EH (cell line): ENCODE measurements at places on chromosomes 12 and 14.

- DNase-seq, result peak; percentile 7
These were observed 136.8 kb downstream of the TTC8 start for GRCh38 chr14:88961214-88961613.

GRCh38 chr12:7479771-7480170 lies 23.8 kb downstream of the CD163 start:
- no peak for DNase-seq

- no peak for DNase-seq
These were observed 5.4 kb downstream of the AP1G2 start for GRCh38 chr14:23561873-23562821.

- DNase-seq, result no peak
These were observed 57.6 kb downstream of the CRADD start for GRCh38 chr12:93734784-93735183.

DNA sequence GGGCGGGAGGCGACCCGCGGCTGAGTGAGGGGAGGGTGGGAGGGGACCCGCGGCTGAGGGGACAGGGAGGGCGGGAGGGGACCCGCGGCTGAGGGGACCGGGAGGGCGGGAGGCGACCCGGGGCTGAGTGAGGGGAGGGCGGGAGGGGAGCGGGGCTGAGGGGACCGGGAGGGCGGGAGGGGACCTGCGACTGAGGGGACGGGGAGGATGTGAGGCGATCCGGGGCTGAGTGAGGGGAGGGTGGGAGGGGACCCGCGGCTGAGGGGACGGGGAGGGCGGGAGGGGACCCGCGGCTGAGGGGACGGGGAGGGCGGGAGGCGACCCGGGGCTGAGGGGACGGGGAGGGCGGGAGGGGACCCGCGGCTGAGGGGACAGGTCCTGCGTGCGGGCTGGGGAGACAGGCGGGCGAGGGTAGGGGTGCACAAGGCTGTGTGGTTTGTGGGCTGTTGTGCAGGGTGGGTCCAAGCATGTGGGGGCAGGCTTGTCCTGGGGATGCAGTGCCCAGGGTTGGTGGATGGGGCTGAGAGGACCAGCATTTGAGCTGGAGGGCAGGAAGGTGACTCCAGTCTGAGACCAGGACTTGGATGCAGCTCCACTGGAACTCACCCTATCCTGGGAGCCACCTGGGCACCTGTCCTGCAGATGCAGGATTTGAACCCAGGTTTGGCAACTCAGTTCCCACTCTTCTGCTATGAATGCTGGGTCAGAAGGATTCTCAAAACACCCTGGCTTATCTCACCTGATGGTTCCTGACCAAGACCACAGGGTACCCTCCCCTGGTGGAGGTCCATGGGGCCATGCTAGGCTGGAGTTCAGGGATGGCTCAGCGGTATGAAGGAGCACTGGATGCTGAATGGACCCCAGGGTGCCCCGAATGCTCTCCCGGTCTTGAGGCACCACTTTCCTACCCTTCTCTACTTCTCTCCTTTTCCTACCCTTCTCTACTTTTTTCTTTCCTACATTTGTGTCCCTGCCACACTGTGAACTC lies 9.4 kb downstream of the PLD4 start:
- no peak for DNase-seq

DNA sequence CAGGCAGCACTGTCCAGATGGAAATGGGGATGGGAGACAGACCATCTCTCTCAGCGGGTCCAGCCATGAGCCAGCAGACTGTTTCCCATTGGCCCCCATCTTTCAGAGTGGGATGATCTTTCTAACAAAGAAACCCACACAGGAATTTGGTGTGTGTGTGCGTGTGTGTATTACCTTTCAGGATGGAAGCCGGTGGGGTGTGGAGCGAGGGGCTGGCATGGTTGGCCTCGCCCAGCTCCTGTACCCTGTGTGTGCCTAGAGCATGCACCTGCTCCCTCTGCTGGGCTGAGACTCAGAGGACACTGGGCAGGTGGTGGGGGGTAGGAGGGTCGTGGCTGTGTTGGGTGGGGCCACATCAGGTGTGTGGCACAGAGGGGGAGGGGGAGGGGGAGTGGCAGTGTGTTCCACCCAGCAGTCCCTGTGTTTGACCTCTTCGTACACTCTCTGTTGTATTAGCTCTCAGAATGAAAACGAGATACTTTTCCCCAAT lies 33.0 kb upstream of the TSPAN9 start:
- DNase-seq, result no peak

DNA sequence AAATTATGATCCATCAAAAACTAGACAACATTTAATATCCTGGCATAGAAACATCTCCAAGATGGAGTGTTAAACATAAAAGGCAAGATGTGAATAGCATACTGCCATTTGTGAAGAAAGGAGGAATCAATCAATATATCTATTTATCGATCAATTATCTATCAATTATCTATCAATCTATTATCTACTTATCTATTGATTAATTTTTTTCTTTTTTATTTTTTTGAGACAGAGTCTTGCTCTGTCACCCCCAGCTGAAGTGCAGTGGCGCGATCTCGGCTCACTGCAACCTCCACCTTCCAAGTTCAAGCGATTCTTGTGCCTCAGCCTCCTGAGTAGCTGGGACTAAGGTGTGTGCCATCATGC lies 117.0 kb upstream of the RFLNA start:
- no peak for DNase-seq

- DNase-seq, result no peak
These were observed 14.6 kb upstream of the EIF5 start for GRCh38 chr14:103319422-103319821.

DNA sequence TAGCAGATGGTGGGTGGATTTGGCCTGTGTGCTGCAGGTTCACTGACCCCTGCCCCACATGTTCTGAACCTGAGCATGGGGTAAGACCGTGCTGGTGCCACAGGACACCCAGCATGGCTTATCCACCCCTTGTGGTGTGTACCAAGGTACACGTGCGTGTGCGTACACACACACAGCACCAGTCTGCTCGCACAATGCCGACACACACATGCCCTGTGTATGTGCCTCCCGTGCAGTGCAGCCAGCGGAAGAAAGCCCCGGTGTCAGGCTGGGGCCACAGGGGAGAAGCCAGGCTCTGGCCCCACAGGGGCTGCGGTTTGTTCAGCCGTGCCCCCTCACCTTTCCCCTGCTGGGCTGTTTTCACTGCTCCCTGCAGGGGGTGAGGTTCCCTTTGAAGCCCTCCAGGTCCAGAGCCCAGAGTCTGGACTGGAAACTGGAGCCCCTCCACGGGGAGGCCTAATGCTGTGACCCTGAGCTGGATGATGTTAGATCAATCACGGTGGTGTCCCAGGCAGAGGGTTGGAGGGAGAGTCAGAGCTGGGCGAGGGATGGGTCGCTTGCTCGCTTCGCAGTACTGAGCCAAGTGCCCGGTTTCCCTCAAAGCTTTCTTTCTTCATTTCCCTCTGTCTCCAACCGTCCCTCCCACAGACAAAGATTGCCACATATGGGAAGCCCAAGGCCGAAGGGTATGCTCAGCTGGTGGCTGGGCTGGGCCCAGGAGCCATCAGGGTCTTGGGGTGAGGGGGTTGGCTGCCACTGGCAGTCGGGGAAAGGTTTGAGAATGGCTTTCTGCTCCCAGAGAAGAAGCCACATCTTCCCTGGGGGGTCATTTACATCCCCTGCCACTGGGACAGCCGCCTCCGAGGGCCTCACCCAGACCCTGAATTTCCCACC lies 6.2 kb downstream of the DTX1 start:
- no peak for DNase-seq

DNA sequence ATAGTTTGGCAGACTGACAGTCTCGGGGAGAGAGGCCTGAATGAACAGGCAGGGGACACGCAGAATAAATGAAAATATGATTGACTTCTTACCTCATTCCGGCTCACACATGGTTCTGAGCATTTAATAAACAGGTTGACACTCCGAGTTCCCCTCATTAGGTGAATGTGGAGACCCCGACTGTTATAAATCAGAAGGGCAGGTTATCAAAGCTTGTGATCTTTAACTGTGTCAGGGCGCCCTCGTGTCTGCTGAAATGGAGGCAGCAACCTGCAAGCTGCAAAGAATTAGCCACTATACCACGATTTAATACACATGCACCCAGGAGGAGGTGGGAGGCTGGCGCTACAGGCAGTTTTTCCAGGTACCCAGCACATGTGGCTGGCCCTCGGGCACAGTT lies 627.5 kb downstream of the MED13L start:
- DNase-seq, result no peak

DNA sequence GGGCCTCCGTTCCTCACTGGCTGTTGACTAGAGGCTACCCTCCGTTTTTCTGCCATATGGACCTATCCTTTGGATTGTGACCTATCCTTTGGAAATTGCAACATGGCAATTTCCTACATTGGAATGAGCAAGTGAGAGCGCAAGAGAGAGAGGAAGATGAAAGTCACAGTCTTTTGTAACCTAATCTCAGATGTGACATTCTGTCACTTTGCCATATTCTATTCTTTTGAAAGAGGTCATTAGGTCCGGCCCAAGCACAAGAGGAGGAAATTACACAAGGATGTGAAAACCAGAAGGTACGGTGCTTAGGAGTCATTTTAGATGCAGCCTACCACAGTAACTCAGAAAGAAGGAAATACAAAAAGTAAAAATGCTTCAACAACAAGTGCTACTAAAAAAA lies 47.3 kb upstream of the SRP54 start:
- no peak for DNase-seq

GRCh38 chr12:34348836-34349672 lies 326.8 kb downstream of the ALG10 start:
- DNase-seq, result no peak

DNA sequence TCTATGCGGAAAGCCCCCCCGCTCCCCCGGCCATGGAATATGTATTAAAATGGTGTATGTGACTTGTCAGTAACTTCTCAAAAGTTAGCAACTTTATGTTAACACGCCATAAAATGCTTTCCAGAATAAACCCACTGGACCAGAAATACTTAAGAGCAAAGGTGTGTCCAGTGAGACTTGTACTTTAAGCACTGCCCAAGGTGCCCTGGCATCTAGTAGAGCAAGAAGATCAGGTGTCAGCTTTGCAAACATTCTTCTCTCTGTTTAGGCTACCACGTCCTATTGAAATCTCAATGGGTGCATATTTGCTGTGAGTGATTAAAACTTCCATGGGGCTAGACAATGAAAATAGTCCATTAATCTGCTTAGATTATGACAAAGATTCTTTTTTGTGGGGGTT lies 201.2 kb downstream of the ESR2 start:
- DNase-seq, result no peak

DNA sequence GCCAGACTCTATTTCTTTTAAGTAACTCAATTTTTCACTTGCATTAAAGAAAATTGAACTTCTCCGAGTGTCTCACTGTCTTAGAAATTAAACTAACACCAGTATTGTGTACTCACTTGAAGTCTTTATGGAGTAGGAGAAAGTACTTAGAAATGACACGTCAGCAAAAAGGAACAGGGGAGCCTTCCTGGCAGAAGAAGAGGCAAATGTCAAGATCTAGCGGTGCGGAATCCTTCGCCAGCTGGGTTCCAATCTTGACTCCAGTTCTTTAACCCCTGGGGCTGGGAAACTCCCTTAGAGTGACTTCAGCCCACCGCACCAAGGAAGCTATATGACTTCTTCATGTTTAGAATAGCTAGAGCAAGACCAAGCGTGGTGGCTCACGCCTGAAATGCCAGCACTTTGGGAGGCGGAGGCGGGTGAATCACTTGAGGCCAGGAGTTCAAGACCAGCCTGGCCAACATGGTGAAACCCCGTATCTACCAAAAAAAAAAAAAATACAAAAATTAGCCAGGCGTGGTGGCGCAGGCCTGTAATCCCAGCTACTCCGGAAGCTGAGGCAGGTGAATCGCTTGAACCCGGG lies 34.4 kb downstream of the WBP11 start:
- peak; percentile 26 for DNase-seq

DNA sequence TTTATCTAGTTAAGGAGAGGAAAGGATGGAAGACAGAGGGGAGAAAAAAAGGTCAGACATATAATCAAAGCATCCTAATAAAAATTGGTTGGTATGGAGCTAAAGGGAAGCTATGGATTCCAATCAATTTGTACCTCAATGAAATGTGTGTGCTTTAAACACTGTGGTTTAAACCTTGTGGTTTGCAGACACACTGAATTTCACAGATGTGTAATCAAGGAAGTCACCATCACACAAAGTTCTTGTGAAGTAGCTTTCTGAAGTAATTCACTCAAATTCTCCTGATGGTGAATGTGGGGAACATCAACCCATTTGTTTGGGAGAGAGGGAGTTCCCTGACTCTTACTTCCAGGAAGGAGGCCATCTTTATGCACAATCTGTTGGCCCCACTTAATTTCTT lies 243.3 kb upstream of the KRR1 start:
- no peak for DNase-seq

- DNase-seq, result no peak
These were observed 10.9 kb downstream of the CLIP1 start for GRCh38 chr12:122411537-122411936.

DNA sequence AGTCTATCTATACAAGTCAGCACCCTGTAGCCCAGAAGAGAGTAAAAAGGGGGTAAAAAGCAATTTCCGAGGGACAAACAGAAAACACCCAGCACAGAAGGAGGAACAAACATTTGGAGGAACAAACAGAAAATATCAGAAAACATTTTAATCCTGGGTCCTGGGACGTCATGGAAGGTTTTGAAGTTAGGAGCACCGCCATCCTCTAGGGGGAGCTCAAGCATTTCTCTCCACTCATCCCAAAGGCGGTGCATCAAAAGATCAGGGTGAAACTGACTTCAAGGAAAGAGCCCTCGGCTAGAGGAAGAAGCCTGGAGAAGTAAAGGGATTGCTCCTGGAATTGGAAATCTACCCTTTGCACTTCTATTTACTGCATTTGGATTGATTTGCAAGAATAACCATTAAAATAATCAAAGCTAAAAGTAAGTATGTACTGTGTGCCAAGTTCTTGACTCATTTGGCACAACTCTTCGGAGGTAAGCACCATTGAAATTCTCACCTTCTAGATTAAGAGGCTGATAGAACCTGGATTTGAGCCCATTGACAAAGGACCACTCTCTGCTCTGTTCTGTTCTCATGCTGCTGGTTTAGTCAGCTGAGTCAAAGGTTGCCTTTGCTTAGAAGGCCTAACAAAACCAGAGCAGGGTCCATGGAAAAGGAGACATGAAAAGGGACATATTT lies 17.2 kb upstream of the POC1B start:
- DNase-seq, result peak; percentile 80

- DNase-seq, result no peak
These were observed 1.5 kb upstream of the RPAP3 start for GRCh38 chr12:47707355-47707754.

DNA sequence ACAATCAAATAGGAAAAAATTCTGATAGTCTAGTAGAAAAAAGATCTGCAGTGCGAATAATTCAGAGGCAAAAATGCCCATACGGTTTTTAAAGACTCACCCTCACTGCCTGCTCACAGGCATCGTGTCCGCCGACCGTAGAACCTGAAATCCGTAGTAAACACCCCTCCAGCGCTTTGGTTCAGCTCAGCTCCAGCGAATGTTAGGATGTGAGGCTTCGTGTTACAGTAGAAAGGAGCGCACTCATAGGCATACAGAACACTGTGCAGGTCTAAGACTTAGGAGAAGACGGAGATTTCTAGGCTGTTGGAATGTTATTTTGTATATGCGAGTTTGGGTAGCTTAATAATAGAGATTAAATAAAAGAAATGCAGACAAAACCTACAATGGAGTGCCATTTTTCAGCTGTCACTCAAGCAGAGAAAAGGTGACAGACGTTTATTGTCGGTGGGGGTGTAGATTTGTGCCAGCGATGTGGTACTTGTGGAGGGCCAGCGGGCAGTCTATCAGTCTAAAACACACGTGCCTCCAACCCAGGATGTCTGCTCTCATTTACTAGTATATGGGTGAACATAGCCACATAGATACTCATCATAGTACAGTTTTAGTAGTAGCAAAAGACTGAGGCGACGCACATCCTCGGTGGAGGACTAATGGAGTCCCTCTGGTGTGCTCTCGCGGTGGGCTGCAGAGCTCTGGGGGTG lies 25.7 kb downstream of the SFSWAP start:
- DNase-seq, result no peak
